CD4-positive, alpha-beta T cell treated with Interleukin-17A for 4 hours (primary cell): ENCODE measurements at places on chromosomes 7 and 10.

- DNase-seq = no peak
These were observed 55.3 kb downstream of the SCIN start for GRCh38 chr7:12625836-12626235.

DNA sequence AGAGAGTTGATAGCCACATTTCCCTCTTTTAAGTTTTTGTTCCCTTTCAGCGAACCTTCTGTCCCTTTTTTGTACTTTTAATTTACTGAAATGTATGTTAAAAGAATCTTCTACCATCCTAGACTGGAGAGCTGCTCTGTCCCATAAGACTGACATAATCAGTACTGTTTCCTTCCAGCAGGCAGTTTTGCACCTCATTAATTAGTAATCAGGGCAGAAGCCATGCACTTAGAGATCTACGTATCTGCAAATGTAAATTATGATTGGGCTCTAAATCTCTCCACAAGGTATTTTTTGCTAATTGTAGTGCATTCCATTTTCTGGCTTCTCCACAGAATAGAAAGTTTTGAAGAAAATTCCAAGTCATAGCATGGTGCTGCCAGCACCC, 232.1 kb downstream of the CELF2 start:
- no peak for DNase-seq

GRCh38 chr10:51832652-51833383, 133.4 kb upstream of the CSTF2T start:
- DNase-seq = no peak

DNA sequence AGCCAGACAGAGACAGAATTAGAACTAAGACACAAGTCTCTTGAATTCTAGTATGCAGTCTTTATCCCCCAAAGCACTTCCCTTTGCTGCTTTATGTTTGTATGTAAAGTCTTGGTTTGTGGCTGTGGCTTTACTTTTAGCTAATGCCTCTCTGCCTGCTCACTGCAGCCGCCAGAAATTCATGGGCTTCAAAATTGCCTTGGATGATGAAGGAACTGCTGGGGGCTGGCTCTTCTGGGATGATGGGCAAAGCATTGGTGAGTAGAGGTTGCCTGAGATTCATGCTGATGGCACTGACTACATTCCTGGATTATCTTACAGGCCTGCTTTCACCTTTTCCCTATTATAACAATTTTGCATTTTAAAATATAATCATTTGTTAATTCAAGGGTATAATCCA, 10.9 kb upstream of the MGAM2 start:
- DNase-seq = no peak

DNA sequence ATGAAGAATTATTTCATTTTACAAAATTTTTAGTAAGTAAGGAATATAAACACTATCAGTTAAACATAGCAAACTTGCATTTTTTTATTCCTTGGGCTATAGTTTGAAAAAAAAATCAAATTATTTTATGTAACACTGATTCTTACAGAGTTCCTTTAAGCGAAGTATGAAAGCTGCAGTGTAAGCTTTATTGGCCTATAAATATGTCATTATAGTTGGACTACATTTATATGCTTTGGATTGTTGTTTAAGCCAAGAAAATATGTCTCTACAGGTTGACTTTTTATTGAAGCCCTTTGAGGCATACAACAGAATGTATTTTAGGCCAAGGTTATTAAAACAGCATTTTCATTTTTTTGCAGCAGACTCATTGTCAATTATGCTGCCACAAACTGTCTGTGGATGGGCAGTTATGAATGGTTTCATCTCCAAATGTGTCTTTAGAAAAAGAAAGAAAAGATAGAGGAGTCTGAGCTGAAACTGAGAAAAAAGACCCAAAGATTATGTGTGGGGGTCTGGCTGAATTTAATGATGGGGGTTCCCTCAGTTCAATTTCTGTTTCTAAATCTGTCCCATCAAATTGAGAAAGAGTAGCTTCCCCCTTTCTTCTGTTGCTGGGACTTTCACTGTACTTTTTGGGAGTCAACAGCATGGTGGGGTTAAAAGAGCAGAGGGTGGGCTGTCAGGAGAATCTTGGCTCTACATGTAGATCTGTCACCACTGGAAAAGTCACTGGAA, 43.1 kb downstream of the ARID5B start:
- DNase-seq = no peak

- no peak for DNase-seq
These were observed 1.5 kb downstream of the ADCY1 start for GRCh38 chr7:45575501-45576248.

GRCh38 chr7:147923841-147924240, 666.7 kb upstream of the C7orf33 start:
- DNase-seq = no peak

GRCh38 chr7:91128683-91129348, 135.4 kb upstream of the FZD1 start:
- DNase-seq = no peak

DNA sequence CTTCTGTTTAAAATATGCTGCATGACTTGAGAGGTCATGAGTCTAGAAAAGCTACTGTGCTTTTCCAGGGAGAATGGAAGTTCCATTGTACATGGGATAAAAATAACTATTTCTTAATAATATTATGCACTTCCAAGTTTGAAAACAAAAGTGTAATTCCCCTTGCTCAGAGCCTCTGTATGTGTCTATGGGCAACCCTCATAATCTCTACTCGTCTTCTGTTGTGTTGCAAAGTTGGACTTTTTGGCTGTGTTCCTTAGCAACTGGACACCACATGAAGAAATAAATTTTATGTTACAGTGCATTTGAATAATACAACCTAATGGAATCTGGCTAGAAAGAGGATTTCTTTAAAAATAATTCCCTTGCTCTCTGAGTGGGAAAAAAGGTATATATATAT, 242.6 kb downstream of the TWIST1 start:
- no peak for DNase-seq

- no peak for DNase-seq
These were observed 44.3 kb downstream of the AHR start for GRCh38 chr7:17342756-17343155.

- DNase-seq = no peak
These were observed 54.9 kb downstream of the IKZF1 start for GRCh38 chr7:50359258-50359994.

DNA sequence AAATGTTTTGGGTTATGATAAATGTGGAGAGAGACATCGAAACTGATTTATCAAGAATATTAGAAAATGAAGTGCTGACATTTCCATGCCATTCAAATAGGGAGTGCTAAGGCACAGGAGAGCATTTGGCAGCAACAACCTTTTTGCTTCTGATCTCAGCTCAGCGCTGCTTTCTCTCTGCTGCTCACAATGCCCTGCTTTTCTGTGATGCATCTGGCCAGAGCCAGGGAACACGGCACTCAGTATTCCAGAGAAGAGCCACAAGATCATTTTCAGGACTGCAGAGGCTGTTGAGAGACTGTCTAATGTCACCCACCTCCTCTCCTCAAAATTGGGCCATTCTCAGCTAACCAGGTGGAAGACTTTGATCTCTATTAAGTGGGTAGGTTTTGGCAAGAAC, 28.1 kb downstream of the INSYN2A start:
- no peak for DNase-seq

GRCh38 chr7:139560678-139561077, 37.2 kb downstream of the CLEC2L start:
- DNase-seq = no peak

DNA sequence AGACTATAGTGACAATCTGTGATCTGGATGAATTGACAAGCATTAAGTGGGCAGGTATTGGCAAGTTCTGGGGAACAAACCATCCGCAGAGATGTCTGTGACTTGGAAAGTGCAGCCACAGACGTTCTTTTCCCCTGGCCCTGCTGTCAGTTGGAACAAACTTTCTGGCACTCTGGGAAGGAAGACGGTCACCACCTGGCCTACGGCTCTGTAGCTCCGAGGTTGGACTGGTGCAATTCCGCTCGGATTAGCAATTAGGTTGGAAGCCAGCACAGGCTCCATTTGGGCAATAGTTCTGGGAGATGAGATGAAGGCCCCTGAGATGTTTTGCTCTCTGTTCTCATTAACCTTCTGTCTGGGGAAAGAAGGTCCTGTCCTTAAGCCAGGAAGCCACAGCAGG, 437.5 kb downstream of the CALN1 start:
- DNase-seq = no peak

GRCh38 chr7:17532861-17533404, 234.5 kb downstream of the AHR start:
- DNase-seq = no peak

GRCh38 chr7:147245274-147245673, 1128.7 kb downstream of the CNTNAP2 start:
- no peak for DNase-seq

DNA sequence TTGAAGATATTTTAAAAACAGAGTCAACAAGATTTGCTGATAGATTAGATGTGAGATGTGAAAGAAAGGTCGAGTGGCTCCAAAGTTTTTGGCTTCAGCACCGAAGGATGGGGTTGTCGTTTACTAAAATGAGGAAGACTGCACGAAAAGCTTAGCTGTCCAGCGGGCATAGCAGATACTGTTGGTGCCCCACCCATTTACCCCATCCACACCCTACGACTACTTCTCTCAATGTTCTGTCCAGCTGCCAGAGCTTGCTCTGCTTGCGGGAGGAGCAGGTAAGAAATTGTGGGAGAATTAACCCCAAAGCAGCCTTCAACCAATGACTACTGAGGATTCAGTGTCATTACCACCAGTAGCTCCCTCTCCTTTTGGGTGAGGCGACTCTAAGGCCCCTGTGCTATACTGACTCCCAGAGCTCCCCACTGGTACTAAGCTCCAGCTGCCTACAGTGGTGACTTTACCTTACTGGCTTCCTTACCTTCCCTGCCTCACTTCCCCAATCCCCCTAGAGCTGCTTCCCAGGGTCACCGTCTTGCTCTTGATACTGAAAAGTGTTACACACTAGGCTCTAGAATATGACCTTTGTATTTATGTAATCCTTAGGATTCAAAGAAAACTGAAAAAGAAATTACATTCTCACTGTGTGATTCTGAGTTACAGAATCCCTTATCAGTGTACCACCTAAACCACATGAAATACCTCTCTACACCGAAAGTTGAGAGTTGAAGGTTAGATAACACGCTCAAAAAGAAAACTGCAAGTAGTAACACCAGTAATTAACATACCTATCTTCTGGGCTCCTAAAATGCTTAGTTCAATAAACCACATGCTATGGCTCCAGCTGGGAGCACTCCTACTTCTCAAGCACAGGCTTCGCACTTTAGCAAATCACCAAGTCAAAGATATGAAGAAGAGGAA, 22.3 kb downstream of the CACUL1 start:
- DNase-seq = no peak

- no peak for DNase-seq
These were observed 132.5 kb downstream of the SLIT1 start for GRCh38 chr10:97053276-97053675.

DNA sequence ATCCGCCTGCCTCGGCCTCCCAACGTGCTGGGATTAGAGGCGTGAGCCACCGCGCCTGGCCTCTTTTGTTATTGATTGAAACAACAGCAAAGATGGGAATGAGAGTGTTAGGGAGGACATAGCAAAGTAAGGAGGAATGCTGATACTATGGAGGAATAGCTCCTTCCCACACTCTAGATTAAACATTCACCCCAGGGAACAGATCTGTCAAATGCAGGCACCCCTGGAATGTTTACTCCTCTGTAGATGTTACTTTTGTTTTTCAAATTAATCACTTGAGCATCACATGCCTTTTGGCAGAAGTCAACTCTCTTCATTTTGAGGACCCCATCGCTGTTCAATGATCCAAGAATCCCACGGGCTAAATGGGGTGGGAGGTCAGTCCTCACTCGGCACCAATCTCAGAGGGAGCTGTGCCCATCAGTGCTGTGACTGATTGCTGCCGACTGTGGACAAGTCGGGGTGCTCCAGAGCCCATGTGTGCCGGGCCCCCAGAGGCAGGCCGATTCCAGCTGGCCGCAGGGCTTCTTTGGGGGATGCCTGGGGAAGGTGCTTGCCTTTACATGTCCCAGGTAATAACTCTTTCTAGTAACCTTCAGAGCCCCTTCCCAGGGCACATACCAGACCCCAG, 10.2 kb upstream of the COBL start:
- no peak for DNase-seq

- no peak for DNase-seq
These were observed 34.8 kb upstream of the JAKMIP3 start for GRCh38 chr10:132030898-132031463.

DNA sequence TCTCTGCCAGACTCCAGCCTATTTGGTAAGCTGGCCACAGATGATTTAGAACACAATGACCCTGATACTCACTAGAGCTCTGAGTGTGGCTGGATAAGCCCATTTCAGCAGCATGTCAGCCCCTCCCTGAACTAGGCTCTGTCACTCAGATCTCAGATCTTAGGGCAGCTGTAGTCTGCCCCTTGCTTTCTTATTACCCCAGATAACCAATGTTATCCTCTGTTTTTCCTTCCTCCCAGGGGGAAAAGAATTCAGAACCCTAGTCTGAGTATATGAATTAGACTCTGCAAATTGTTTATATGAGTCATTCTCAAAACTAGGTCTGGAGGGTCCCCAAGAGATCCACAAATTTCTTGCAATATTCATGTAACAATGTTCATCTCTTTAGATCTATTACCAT, 286.2 kb downstream of the KCNMA1 start:
- DNase-seq = no peak

DNA sequence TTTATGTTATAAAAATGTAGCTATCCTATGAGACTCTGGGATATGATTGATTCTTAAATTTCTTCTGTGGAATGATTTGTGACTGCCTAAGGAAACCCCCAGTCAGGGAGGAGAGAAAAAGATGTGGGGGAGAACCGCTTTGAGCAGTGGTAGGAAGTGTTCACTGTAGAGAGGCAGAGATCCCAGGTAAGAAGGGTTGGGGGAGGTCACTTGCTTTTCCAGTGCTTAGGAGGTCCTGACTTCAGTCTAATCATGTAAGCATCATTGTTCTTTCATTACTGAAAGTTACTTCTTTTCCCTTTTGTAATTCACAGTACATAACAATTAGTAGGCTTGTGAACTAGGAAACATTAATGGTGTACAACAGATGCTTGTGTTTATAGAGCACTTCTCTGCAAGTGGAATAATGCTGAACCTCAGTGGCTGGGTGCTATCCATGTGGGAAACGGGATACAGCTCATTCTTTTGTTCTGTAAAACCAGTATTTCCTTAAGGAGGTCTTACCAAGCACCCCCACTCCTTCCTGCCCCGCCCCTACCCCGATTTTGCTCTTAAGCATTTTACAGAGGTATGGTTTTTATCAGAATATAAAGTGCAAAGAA, 165.4 kb downstream of the ST7 start:
- no peak for DNase-seq

GRCh38 chr7:26675143-26675887, 189.1 kb downstream of the SKAP2 start:
- DNase-seq = no peak
